ENCODE measurements at places on chromosomes 4 and X. TPM values are rescaled to one million over a fixed set of nuclear protein-coding genes. Genes with fewer than 3 reads are reported as not detected.

- peaks cover 18% of the 10 kb centered on the region for H3K27me3 ChIP-seq
- no peak overlapping the region for H3K4me3 ChIP-seq
- H3K4me1 ChIP-seq = peaks cover 28% of the 10 kb centered on the region
- H3K36me3 ChIP-seq = no peaks in the 10 kb centered on the region
- H3K27ac ChIP-seq = no peak overlapping the region
- DNase-seq = no peak
These were observed 55.2 kb downstream of the AREG start for GRCh38 chr4:74499986-74500781.

- no peak overlapping the region for H3K27ac ChIP-seq
- peaks cover 22% of the 10 kb centered on the region for H3K36me3 ChIP-seq
- no peaks in the 10 kb centered on the region for H3K4me1 ChIP-seq
- H3K27me3 ChIP-seq = no peaks in the 10 kb centered on the region
These were observed 9.8 kb downstream of the MAGED2 start for GRCh38 chrX:54817220-54817820.

- H3K36me3 ChIP-seq = peaks cover 35% of the 10 kb centered on the region
- H3K27ac ChIP-seq = peak overlapping the region; percentile 52
- peaks cover 30% of the 10 kb centered on the region for H3K4me1 ChIP-seq
- DNase-seq = no peak
- H3K27me3 ChIP-seq = no peaks in the 10 kb centered on the region
These were observed 14.9 kb downstream of the DHRSX start for GRCh38 chrX:2485789-2486345.

GRCh38 chrX:132415012-132415411 is 73.8 kb downstream of the MBNL3 start:
- no peak for DNase-seq
- H3K4me3 ChIP-seq = no peak overlapping the region
- peaks cover 4% of the 10 kb centered on the region for H3K4me1 ChIP-seq
- no peaks in the 10 kb centered on the region for H3K27me3 ChIP-seq
- H3K27ac ChIP-seq = no peak overlapping the region

DNA sequence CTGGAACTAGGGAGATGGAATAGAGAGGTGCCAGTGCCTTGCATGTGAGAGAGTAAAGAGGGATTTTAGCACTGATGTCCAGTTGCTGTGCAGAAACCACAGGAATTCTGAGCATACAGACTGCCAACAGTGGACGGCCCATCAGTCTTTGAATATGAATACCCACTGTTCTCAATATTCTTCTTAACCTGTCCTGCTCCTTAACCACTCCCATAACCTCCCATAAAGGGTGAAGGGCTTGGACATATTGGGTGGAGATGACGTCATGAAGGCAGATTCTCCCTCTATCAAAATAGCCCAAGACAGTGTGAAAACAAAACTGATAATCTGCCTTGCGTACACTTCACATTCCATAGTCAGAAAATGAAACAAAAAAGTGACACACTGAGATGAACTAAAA is 1313.7 kb upstream of the PABPC4L start:
- DNase-seq = no peak
- H3K4me3 ChIP-seq = peak overlapping the region; percentile 61
- H3K4me1 ChIP-seq = peaks cover 17% of the 10 kb centered on the region

- peaks cover 2% of the 10 kb centered on the region for H3K27me3 ChIP-seq
- no peak overlapping the region for H3K27ac ChIP-seq
- no peaks in the 10 kb centered on the region for H3K4me1 ChIP-seq
- no peaks in the 10 kb centered on the region for H3K36me3 ChIP-seq
These were observed 88.6 kb downstream of the STOX2 start for GRCh38 chr4:183993676-183994075.

BEND4 gene
- total RNA-seq = not detected

PABPC4L gene
- total RNA-seq = 3.1 TPM

TMEM156 gene
- total RNA-seq = not detected

MAGEA12 gene
- not detected for total RNA-seq
